GM12865 (cell line): ENCODE measurements at places on chromosomes 5 and 9.
A peak's percentile ranks its signal among the peaks of the same experiment; 100 is the strongest.

DNA sequence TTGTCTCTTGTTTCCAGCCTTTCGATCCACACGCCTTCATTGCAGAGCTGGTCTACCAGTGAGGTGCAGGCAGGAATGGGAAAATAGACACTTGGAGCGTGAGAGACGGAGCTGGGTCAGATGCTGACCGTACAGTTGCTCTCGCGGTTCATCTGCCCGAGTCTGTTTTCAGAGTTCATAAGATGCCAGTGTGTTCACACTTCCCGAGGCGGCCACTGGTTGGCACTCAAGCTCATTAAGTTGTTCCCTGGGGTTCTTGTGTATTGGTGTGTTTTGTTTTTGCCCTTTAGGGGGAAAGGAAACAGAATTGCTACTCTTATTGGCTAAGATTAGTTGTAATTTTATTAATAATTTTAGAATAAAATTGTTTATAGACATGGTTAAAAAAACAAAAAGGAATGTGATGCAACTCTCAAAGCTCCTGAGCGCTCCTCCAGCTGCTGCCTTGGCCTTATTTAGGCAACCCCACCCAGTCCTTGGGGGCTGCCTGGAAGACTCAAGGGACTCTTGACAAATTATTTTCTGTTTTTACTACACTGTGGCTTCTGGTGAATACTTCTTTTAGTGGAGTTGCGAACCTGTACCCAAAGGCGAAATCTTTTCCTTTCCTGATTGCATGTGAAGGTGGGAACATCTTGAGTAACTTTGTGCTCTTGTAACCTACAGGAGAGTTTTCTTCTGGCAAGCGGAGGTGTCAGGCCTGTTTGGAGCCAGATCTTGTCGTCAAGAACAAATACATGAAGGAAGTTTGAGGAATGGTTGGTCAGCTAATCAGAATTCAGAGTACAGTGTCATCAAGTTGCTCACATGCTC lies 146.1 kb downstream of the MAST4 start:
- DNase-seq = peak; percentile 8

- no peak for DNase-seq
Measured at GRCh38 chr5:111737716-111738115, 19.3 kb downstream of the NREP start.

DNA sequence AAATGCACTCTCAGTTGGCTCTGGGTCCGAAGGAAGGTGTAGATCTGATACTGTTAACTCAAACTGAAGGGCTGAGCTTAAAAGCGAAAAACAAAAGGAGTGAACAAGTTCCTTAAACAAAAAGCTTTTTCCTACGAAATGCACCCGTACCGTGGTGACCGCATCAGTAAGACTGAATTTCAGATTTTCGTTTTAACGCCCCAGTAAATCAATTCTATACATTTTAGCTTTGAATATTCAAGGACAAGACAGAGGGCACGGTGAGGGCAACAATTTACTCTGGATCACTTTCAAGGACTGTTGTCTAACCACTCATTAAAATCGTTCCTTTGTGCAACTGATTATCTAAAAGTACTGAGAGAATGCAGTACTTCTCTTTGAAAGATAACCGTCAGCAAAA lies 1.9 kb downstream of the HOMER1 start:
- DNase-seq = no peak

DNA sequence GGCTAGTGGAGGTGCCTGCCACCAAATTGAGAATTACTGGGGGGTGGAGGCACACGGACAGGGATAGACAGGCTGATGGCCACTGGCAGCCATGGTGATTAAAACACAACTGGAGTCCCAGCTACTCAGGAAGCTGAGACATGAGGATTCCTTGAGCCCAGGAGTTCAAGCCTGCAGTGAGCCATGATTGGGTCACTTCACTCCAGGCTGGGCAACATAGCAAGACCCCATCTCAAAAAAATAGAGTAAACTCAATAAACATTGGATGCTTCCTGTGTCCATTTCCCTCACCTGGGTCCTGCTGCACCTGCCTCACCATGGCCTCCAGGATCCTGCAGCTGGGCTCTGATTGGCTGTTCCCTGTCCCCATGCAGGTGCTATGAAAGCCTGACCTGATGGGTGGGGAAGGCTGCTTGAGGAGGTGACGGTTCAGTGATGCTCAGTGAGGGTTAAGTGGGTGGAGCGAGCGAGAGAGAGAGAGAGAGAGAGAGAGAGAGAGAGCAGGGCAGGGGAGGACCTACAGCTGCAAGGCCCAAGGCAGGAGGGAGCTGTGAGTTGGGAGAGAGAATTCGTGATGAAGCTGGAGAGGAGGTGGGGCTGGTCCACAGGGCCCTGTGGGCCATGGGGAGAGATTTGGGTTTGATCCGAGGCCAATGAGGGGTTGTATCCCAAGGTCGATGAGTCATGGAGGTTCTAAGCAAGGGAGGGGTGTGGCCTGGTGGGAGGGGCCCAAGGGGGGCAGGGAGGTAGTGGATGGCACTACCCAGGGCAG lies 36.7 kb upstream of the FUBP3 start:
- no peak for DNase-seq

GRCh38 chr9:99750526-99750925 lies 71.2 kb upstream of the NR4A3 start:
- DNase-seq = no peak

- no peak for DNase-seq
Measured at GRCh38 chr5:141665995-141666940, 15.1 kb upstream of the FCHSD1 start.

GRCh38 chr5:53874409-53874808 lies 314.0 kb downstream of the NDUFS4 start:
- DNase-seq = no peak

- DNase-seq = no peak
Measured at GRCh38 chr9:123861756-123862120, 68.2 kb downstream of the DENND1A start.
